ENCODE measurements at places on chromosomes 13 and 19.

DNA sequence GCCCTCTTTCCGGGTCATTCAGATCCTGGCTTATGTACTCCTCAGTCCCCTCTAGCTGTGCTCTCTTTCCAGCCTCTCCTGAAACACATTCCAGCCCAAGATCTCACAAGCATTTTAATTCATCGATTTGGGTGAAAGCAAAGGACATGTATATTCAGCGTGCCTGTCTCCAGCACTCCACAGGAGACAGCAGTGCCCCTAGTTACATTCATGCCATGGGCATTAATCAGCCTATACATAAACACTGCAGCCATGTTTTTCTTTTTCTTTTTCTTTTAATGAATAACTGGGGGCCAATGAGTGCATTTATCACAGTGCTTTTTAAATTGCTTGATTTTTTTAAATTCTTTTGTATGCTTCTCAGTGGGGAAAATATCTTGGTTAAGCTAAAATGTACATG, 199.1 kb downstream of the DCT start:
- no peak for DNase-seq

GRCh38 chr13:71546881-71547280, 320.1 kb downstream of the DACH1 start:
- DNase-seq: no peak

GRCh38 chr19:35458731-35459391, 10.8 kb downstream of the FFAR2 start:
- no peak for DNase-seq

DNA sequence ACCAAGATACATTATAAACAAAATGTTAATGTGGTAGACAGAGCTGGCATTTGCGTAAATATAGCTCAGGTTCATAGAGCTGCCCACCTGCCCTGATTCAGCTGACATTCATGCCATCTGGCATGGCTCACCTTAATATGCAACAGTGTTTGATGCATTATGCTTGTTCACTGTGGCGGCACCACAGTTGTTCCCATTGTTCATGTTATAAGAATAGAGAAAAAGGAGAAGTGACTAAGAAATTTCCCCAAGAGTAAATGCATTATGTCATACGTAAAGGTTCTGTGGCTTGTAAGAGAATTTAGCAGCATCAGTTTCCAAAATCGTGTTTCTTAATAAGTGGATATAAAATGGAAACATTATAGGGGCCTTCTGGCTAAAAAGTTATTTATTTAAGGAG, 4.5 kb downstream of the CCNA1 start:
- no peak for DNase-seq

- no peak for DNase-seq
Observed at GRCh38 chr13:63425131-63425530, 2009.5 kb upstream of the PCDH20 start.

DNA sequence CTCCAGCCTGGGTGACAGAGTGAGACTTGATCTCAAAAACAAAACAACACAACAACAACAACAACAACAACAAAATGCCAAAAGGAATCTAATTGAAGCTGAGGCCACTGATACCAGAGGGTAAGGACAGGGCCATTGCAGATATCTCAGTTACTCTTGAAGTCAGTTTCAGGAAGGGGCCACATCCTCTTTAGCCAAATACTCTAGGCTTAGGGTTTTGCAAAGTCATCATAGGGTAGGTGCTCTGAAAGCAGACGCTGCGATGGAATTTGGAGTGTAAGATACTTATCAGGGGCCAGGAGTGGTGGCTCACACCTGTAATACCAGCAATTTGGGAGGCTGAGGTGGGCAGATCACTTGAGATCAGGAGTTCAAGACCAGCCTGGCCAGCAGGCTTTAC, 46.6 kb upstream of the UBAC2 start:
- DNase-seq: no peak

DNA sequence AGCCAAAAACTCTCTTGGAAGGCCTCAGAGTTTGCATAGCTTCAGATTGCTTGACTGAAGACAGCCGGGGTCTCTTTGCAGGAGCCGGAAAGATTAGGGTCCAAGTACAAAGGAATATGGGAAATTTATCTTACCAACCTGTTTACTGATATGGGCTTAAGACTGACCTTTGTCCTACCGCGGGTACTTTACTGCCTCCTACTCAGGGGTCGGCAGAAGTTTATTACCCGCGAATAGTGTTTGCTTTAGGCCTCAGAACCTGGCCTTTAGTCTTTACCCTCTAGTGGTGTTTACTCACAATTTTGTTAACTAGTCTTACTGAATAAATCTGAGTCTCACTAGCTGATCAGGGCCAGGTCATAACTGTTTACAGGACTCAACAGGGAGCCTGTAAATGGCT, 765.4 kb upstream of the SPRY2 start:
- no peak for DNase-seq

GRCh38 chr19:543910-544608, at the start of gene GZMM:
TSS of gene GZMM (plus strand) at chr19:544053. CDS start at chr19:544072, 19 bp downstream.
- peak; percentile 71 for DNase-seq

DNA sequence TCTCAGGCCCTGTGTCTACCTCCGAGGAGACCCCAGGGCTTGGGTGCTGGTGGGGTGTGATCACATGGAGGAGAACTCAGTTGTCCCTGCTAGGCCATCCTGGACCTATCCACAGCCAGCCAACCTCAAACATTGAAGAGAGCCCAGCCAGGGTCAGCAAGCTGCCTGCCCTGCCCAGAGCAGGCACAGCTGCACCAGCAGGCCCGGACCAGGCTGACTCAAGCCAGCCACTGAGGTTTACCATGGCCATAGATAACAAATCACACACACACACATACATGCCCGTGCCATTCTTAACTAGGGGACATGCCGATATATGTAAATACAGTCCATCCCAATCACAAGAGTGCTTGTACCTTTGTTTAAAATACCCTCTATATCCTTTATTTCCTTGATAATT, 8.1 kb downstream of the ARHGEF7 start:
- DNase-seq: no peak

DNA sequence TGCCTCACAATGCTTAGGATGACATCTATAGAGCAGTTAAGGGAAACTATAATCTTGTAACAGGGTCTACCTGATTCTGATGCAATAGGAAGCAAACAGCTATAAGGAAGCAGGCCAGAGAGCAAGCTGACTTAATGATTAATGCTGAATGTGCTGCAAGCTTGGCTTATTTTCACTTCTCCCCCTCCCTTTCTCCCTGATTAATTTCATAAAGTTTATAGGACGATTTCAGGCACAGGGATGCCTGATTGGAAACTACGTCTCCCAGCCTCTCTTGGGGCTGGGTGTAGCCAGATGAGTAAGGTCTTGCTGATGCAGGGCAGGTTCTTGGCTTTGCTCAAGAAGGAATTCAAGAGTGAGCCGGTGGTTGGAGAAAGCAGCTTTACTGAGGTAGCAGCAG, 82.8 kb upstream of the MRI1 start:
- no peak for DNase-seq

DNA sequence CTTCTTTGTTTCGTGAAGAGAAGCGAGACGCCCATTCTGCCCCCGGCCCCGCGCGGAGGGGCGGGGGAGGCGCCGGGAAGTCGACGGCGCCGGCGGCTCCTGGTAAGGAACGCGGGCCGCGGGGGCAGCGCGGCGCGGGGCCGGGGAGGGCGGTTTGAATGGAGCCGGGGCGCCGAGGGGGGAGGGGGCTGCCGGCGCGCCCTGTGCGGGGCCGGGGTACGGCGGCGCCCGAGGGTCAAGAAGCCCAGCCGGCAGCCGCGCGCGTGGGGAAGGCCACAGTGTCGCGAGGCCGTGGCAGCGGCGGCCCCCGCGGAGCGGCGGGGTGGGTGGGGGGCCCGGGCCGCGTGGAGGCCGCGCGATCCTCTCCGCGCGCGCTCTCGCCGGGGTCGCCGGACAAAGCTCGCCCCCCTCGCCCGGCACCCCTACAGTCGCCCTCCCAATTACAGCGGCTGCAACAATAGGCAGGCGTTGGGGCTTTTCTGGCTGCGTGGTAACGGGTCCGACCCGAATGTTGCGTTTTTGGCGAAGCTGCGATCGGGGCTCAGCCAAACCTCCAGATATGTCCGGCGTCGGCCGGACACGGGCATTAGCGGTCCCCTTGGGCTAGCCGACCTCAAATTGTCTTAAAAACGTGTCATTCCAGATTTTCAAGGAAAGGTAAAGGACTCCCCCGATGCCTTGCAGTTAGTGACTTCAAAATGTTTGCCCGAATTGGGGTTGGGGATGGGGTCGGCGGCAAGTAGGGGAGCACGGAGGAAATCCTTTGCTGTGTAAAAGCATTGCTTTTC, 437 bp downstream of the SMARCA4 start:
- DNase-seq: no peak

DNA sequence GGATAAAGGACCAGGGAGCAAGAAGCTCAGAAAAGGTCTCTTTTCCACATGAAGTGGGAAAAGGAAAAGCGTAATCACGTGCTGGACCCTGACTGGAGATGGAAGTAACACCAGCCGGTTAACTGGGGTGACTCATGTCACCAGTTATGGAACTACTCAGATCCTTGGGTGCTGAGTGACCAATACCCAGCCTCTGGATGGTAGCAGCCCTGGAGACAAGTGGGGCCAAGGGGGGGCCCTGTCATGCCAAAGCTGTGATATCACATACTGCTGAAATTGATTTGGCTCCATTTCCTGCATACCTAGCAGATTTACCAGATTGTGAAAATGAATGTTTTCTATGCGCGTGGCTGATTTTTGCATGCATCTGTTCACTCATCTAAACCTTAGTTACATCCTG, 158.9 kb downstream of the ZIC5 start:
- DNase-seq: no peak
